ENCODE measurements at places on chromosomes 7 and 10. TPM values are rescaled to one million over a fixed set of nuclear protein-coding genes. Genes with fewer than 3 reads are reported as not detected.
A peak's percentile ranks its signal among the peaks of the same experiment; 100 is the strongest.

DNA sequence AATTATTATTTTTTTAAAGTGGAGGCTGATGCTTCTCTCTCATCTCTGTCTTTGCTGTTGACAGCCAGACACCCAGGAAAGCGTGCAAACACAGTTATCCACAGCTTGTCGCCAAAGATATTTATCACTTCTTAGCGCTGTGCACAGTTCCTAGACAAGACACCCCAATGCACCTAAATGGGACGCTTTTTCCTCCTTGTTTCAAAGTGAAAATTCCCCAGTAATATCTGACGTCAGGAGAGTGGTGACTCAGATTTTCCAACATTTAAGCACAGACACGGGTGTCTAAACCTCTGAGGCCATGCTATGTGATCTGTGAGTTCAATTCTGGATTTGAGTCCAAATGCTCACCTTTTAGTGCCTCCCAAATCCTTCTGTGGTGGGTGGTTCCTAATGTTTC lies 151.6 kb downstream of the EMX2 start:
- peak; percentile 27 for DNase-seq

DNA sequence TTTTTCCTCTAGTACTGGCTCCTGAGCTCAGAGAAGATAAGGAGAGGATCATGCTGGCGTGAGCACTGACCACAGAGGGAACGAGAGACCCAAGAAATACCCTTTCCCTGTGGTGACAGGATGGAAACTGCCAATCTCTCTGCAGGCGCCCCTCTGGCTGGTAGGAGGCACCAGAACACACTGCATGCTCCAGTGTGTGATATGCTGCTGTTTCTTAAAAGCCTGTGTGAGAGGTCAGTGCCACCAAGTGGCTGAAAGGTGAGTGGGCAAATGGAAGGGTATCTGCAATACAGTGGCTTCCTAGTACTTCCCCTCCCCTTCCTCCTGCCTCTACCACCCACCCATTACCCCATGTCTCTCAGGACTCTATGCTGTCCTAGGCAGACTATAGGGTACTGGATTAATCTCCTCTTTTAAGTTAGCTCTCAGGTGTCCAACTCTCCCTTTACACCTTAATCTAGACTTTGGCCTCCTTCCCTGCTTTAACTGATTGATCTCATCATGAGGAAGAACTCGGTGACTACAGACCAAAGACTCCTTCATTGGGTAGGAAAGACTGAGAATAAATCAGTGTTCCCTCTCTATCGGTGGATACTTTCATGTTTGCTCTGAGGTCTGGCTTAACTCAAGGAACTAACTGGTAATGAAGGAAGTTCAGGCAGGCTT lies 283.6 kb downstream of the ADRA2A start:
- DNase-seq = peak; percentile 41

- DNase-seq = peak; percentile 73
These were observed 9.6 kb upstream of the AGR3 start for GRCh38 chr7:16891338-16891737.

DNA sequence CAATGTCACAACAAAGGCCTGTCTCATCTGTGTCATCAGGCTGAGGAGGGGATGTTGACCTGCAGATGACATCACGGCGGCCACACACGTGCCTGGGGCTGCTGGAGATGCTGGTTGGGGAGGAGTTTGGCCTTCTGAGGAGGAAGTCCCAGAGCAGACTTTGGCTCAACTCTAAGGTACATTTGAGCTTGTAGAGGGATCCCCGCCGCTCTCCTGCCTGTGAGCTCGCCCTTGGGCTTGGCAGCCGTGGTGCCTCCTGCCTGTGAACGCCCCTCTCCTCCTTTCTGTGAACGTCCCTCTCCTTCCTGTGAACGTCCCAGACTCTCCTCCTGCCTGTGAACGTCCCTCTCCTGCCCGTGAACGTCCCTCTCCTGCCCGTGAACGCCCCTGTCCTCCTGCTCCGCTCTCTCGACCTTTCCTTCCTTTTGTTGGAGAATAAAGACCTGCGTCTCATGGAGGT lies 176.4 kb downstream of the DNAJB6 start:
- DNase-seq = no peak

DNA sequence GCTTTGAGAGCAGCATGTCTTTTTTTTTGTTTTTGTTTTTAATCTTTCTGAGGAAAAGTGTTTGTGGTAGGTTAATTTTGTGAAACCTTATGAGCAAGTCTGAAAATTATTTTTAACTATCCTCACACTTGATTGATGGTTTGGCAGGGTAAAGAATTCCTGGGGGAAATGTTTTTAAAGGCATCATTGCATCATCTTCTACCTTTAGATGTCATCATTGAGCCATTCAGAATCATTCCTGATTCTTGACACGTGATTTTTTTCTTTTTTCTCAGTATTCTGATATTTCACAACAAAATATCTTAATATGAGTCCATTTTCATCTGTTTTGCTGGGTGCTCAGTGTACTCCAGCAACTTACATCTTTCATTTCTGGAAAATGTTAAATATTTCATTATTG lies 28.3 kb downstream of the PALS2 start:
- DNase-seq = no peak

DNA sequence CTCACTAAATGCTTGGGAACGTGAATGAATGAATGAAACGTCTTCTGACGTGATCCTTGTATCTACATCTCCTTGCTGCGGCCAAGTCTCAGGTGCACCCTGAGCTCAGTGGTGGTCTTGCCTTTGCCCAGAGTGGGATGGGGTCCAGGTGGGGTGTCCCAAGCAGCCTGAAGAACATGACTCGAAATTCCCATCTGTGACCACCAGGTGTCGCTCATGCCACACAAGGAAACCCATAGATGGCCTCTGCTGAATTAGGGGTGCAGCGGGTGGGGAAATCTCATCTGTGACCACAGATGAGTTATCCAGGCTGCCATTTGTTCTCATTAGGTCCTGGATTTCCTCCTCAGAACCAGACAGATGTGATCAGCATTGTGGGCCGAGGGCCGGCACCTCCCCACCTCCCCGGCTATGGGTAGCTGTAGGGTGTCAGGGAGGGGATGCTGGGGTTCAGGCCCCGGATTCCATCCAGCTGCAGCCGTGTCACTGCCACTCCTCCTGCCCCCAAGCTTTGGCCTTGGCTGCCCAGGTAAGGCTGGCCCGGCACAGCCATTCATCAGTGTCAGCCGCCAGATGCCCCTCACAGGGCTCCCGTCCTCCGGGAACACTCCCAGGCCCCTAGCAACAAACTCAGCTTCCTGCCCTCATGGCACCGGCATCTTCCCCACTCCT lies 21.0 kb upstream of the GNA12 start:
- DNase-seq = peak; percentile 80

- DNase-seq = no peak
These were observed 24.9 kb upstream of the PFKFB3 start for GRCh38 chr10:6177880-6178281.

DNA sequence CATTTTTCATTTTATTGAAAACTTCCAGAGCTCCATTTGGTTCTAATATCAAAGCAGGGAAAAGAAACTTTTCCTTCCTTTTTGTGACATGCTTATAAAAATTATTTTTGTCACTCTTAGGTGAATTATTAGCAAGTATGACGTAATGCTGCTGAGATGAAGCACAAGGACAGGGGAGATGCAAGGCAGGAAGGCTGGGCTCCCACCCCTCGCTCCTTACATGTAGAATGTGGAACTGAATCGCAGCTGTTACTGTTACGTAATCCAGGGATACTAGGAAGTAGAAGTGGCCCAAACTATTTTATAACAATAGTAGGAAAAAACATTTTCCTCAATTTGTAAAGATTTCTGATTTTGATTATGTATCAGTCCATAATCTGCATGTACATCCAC lies 17.1 kb upstream of the GTPBP4 start:
- DNase-seq = peak; percentile 78

DNA sequence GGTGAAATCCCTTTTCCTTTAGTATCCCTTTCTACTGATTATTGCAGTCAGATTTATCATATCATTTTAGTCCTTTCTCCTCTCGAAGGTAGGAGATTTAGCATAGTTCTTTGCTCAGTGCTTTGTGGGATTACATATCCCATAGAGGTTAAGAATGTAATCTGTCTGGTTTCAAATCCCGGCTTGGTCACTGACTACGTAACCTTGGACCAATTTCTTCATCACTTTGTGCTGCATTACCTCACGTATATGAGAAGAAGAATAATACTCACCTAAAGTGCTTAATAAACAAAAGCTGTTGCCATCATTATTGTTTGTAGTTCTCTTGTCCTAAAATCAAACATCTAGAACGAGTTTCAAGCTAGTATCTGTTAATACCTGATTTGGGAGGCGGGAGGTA lies 74.0 kb downstream of the KMT2E start:
- DNase-seq = no peak

- no peak for DNase-seq
These were observed 1010.0 kb downstream of the XPNPEP1 start for GRCh38 chr10:108913300-108913699.

- peak; percentile 56 for DNase-seq
These were observed 2.9 kb downstream of the IGF2BP3 start for GRCh38 chr7:23467291-23467805.

DNA sequence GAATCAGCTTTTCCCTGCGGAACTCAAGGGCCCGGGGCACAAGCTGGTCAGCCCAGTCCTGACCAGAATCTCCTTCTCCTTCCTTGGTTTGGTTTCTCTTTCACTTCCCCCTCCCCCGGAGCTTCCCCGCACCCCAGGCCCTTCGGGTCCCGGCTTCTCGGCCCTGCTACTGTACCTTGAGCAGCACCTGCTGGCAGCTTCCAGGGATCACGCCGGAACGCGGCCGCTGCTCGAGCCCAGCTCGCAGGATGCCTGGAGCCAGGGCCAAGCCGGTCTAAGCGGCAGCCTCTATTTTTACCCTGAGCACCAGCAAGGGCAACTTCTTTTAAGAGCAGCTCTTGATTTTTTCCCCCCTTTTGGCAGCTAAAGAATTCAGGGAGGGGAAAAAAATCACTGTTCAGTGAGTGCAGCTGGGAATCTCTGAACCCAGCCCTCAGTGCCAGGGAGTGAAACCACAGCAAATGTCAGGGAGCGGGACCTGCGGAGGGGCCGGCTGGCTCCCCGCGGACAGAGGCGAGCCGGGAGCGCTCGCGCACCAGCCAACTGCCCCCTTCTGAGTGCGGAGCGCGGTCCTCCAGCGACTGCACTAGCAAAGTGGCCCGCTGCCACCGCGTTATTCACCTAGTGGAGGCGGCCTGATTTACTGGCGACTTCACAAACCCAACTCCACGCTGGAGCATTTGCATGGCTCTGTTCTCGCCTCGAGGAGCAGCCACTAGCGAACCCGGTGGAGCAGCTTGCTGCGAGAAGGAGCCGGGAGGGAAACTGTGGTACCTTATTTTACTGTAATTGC lies 2.4 kb upstream of the INHBA start:
- peak; percentile 92 for DNase-seq

GRCh38 chr7:122984021-122984420 lies 11.5 kb downstream of the TAS2R16 start:
- DNase-seq = no peak

DNA sequence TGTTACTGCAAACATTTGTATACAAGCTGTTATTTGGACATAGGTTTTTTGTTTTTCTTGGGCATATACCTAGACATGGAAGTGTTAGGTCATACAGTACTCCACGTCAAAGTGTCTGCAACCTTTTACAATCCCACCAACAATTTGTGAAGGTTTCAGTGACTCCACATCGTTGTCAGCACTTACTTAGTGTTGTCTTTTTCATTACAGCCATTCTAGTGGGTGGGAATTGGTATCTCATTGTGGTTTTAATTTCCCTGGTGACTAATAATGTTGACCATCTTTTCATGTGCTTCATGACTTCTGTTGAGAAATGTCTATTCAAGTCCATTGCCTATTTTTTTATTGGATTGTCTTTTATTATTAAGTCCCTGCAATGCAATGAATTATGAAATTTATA lies 95.0 kb downstream of the UBE3C start:
- no peak for DNase-seq

Gene C10orf105
- total RNA-seq = 0.09 TPM

Gene LAMB4
- total RNA-seq = 0.13 TPM

Gene ZNF862
- 8.5 TPM for total RNA-seq

Gene ITGA8
- total RNA-seq = 8.4 TPM

Gene PLXNA4
- 1.9 TPM for total RNA-seq
